Activated naive CD8-positive, alpha-beta T cell treated with anti-CD3 and anti-CD28 coated beads, Interleukin-2, amount 10 ng/mL, durations not matched to agents 7 days and 5 days (primary cell): ENCODE measurements at places on chromosomes 6 and 20. TPM values are rescaled to one million over a fixed set of nuclear protein-coding genes. Genes with fewer than 3 reads are reported as not detected.

- no peak overlapping the region for H3K27ac ChIP-seq
- peak; percentile 49 for DNase-seq
- peaks cover 16% of the 10 kb centered on the region for H3K4me1 ChIP-seq
- H3K27me3 ChIP-seq: peaks cover 89% of the 10 kb centered on the region
- H3K36me3 ChIP-seq: no peaks in the 10 kb centered on the region
- peak overlapping the region; percentile 62 for H3K4me3 ChIP-seq
Observed at GRCh38 chr6:159169557-159170332, 545 bp downstream of the FNDC1 start.

- no peak overlapping the region for H3K4me3 ChIP-seq
- H3K4me1 ChIP-seq: no peaks in the 10 kb centered on the region
- no peak overlapping the region for H3K27ac ChIP-seq
- no peaks in the 10 kb centered on the region for H3K36me3 ChIP-seq
- no peak for DNase-seq
- peaks cover 2% of the 10 kb centered on the region for H3K27me3 ChIP-seq
Observed at GRCh38 chr20:11919581-11919980, 1.9 kb downstream of the BTBD3 start.

DNA sequence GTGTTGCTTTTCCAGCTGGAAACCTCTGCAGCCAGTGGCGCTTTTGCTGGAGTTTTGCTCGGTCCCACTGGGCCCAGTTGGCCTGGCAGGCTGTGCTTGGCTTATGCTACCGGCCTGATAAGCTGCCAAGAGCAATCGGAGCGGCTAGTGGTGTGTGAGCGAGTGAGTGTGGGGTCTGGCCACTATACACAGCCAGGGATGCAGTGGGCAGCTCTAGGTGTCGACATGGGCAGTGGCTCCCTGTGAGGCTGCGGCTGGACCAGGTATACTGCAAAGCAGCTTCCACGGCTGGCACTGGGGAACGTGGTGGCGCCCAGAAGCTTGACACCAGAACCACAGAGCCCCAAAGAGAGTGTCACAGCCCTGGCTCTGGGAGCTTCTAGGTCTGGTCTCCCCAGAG, 996.5 kb downstream of the GRIK2 start:
- no peak overlapping the region for H3K27ac ChIP-seq
- no peak overlapping the region for H3K4me3 ChIP-seq
- no peaks in the 10 kb centered on the region for H3K27me3 ChIP-seq

DNA sequence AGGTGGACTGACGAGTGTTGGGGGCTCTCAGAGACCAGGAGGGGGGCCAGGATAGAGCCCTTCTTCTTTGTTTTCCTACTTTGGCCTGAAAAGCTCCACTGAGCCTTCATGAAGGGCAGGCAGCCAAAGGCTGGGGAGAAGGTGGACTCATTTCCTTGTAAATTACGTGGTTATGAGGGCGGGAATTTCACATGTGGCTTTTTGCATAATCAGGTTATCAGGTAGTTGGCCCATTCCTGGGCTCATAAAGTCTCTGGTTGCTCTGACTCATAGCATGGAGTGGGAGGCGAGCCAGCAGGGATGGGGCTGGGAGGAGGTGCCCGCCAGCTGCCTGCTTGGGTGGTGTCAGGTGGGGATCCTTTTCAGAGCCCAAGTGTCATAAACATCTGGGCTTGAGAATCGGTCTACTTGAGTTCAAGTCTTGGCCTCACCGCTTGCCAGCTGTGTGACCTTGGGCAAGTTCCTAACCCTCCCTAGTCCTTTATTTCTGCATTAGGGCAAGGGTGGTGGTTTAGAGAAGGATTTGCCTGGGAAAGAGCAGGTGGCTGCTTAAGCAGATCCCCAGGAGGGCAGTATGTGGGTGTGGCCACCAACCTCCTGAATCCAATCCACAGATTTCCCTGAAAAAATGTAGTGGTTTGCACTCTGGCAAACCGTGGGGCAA, 26.5 kb upstream of the RNF24 start:
- peaks cover 25% of the 10 kb centered on the region for H3K4me1 ChIP-seq
- no peak for DNase-seq
- H3K27me3 ChIP-seq: peaks cover 2% of the 10 kb centered on the region

DNA sequence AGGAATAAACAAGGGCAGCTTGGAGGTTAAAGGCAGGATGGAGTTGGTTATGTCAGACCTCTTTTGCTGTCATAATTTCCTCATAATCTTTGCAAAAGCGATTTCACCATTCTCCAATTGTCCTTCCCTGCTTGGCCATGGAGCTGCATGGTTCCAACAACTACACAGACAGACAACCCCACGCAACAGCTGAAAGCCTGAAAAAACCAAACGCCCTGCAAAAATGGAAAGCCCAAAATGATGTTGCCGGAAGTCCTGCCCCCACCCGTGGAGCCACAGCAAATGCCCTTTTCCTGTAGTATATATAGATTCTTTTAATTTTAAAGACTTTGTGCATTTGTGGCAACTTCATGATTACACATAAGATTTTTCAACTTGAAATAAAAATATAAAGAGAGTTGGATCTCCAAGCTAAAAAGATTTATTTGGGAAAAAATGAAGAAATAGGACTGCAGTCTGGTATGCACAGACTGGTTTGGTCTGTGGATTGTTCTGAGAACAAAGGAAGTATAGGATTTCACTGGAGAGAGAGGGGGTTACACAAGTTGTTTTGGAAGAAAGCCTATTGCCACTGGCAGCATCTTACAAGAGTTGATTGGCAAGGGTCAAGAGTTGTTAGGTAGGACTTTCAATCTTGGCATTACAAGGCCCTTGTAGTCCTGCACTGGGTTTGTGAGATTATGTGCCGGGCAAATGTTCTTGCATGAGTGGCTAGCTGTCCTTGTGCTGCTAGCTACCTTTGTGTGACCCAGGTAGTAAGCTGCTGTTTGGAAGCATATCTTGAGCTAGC, 190.0 kb downstream of the C6orf118 start:
- no peaks in the 10 kb centered on the region for H3K4me1 ChIP-seq
- H3K36me3 ChIP-seq: no peaks in the 10 kb centered on the region
- no peak overlapping the region for H3K27ac ChIP-seq

- peaks cover 31% of the 10 kb centered on the region for H3K36me3 ChIP-seq
- peaks cover 20% of the 10 kb centered on the region for H3K4me1 ChIP-seq
- H3K27me3 ChIP-seq: no peaks in the 10 kb centered on the region
- H3K27ac ChIP-seq: no peak overlapping the region
Observed at GRCh38 chr6:157090736-157091135, 232.6 kb downstream of the TMEM242 start.

The HLA-DRB1 gene
- total RNA-seq: 11.8 TPM

DNA sequence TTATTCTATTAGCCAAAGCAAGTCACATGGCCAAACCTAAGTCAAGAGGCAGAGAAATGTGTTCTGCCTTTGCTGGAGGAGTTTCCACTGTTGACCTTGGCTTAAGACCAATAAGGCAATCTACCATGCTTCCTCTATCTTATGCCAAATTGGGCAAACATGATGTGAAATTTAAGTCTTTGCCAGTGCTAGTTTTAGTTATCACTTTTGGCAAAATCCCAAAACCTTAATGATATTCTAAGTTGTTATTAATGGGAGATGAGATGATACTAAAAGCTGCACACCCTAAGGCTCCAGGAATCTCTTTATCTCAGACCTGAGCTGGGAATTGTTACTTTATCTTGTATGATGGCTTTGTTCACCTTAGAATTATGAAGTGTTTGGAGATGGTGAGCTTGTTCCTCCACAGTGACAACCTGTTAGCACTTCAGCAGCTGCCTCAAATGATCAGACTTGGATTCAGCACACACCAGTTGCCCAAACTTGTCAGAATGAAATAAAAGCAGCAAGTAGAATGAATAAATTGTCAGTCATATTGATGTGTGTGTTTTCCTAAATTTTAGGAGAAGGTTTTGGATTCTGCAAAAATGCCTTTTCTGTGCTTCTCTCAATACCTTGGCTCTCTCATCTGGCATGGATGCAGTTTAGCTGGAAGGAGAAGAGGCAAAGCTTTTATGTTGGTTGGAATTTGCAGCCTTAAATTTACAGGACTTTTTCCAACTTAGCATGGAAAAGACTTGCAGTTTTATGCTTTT, 49.3 kb downstream of the RIN2 start:
- H3K4me1 ChIP-seq: peaks cover 5% of the 10 kb centered on the region
- H3K4me3 ChIP-seq: no peak overlapping the region
- H3K27me3 ChIP-seq: peaks cover 4% of the 10 kb centered on the region
- DNase-seq: no peak
- H3K36me3 ChIP-seq: no peaks in the 10 kb centered on the region

DNA sequence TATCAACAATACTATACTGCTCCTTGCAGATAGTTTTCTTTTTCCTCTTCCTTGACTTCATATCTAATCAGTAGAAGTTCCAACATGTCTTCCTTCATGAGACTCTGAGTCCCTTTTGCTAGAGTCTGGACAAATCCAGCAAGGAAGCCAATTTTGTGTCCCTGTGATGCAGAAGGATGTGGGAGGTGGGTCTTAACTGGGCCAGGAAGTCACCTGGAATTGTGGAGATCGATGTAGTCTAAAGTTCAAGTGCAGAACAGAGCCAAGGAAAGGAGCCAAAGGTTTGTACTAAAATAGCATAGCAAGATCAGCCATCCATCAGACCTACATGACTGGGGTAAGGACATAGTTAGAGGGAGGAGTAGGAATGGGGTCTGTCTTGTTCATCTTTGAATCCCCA, 37.6 kb downstream of the SPTLC3 start:
- H3K36me3 ChIP-seq: peaks cover 1% of the 10 kb centered on the region
- H3K4me1 ChIP-seq: no peaks in the 10 kb centered on the region
- no peak for DNase-seq

DNA sequence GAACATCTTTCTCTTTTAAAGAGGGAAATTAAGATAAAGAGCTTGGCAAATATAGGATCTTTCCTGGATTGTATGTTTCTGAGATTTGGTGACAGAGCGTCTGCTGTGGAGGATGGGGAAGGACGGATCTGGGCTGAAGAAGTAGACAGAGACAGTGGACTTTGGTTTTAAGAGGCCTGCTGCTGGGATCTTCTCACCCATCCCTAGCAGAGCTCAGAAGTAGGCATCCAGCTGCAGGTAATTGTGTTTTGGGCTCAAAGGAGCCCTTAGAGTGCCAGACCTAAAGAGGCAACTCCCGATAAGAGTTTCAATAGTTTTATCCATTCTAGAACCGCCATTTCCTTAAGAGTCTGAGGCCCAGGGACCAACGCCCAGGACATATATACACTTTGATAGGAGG, 20.8 kb downstream of the LAMA2 start:
- H3K27ac ChIP-seq: no peak overlapping the region
- H3K4me3 ChIP-seq: no peak overlapping the region
- H3K4me1 ChIP-seq: no peaks in the 10 kb centered on the region
- DNase-seq: no peak
- no peaks in the 10 kb centered on the region for H3K36me3 ChIP-seq
- peaks cover 3% of the 10 kb centered on the region for H3K27me3 ChIP-seq

DNA sequence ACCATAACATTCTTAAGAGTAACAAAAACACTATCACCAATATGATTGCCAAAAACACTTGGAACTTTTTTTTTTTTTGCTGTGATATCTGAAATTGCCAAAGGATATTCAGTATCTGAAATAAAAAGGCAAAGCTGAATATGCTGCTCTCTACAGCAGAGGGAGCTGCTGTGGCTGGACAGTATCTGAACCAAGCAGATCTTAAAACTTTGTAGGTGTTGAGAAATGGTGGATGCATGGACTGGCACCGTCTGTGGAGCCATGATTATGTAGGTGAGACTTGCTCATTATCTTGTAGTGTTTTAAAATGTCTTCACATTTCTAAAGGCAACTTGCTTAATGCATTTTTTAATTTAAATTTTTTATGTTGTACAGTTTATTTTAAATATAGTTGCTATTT, 9.2 kb downstream of the PDCD2 start:
- no peak for DNase-seq
- no peak overlapping the region for H3K27ac ChIP-seq
- peaks cover 13% of the 10 kb centered on the region for H3K36me3 ChIP-seq
- no peaks in the 10 kb centered on the region for H3K4me1 ChIP-seq
- no peaks in the 10 kb centered on the region for H3K27me3 ChIP-seq

GRCh38 chr6:137681445-137682009, 185.5 kb upstream of the TNFAIP3 start:
- H3K27ac ChIP-seq: no peak overlapping the region
- peaks cover 25% of the 10 kb centered on the region for H3K4me1 ChIP-seq
- no peaks in the 10 kb centered on the region for H3K27me3 ChIP-seq
- no peak for DNase-seq

The AVP gene
- total RNA-seq: not detected

GRCh38 chr6:127347178-127347577, 3.8 kb upstream of the ECHDC1 start:
- peaks cover 4% of the 10 kb centered on the region for H3K4me1 ChIP-seq
- peaks cover 11% of the 10 kb centered on the region for H3K36me3 ChIP-seq
- no peak for DNase-seq
- no peak overlapping the region for H3K27ac ChIP-seq

The CARMIL1 gene
- 6.0 TPM for total RNA-seq

GRCh38 chr20:330233-331149, 5.1 kb downstream of the SOX12 start:
- no peaks in the 10 kb centered on the region for H3K27me3 ChIP-seq
- no peak overlapping the region for H3K27ac ChIP-seq
- DNase-seq: peak; percentile 49
- no peak overlapping the region for H3K4me3 ChIP-seq

DNA sequence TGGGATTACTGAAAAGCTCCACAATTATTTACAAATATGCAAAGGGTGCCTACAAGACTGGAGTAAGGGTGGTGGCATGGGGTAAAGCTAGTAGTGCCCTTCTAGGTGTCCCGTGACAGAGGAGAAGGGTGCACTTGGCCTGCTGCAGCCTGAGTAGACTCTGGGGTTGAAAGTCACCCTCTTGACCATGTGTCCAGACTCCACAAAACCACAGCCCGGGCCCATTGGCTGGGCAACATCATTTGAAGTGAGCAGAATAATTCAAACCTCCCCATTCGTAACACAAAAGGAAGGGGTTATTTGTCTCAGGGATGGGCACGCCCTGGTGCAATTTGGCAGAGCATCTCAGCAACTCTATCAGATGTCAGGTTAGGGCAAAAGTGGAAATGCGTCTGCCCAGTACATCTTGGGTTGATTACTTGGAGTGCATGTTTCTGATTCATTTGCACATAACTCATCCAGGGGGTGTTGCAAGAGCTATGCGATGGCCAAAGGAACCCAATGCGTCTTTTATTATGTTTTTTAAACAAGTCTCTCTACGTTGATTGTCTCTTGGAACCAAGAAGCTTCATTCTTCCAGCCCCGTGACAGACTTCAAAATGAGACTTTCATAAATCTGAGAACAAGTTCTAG, 56.7 kb downstream of the ISM1 start:
- no peak overlapping the region for H3K27ac ChIP-seq
- H3K4me3 ChIP-seq: no peak overlapping the region
- H3K4me1 ChIP-seq: no peaks in the 10 kb centered on the region
- H3K36me3 ChIP-seq: peaks cover 1% of the 10 kb centered on the region
- H3K27me3 ChIP-seq: no peaks in the 10 kb centered on the region
- no peak for DNase-seq

The CRYBG1 gene
- 37.3 TPM for total RNA-seq

DNA sequence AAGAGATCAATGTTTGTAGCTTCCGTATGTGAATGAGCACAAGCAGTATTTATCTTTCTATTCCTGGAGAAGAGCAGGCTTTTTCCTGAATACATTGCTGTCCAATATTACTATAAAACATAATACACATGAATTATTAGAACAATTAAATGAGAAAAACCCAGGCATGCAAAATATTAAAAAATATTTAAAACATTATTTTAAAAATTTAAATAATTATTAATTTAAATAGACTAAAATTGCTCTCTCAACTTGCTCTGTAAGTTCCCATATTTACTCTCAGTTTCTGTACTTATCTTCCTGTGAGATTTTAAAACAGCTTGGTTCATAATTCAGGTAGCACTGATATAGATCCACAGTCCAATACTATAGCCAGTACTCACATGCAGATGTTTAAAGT, 97.0 kb downstream of the PLCB1 start:
- no peaks in the 10 kb centered on the region for H3K36me3 ChIP-seq
- H3K27ac ChIP-seq: no peak overlapping the region
- no peak for DNase-seq
- no peaks in the 10 kb centered on the region for H3K4me1 ChIP-seq
- no peaks in the 10 kb centered on the region for H3K27me3 ChIP-seq
